Neuronal stem cell (in vitro differentiated cells): ENCODE measurements at places on chromosomes 5 and 9.

DNA sequence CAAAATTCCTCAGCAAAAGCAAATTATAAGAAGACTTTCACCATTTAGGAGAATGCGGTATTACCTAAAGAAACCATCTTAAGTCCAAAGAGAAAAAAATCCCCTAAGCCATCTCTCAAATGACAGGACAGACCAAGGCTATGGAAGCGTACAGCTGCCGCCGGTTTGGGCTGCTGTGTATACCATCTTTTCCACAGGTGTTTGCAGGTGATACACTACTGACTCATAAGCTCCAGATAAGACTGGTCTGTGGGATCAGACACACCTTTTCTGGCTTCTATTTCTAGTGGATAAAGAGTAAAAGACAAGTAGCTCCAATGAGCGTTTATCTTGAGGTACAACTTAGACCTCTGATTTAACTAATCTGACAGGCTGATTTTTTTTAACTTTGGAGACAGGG, 7.7 kb downstream of the CDKN2AIPNL start:
- DNase-seq, result no peak

DNA sequence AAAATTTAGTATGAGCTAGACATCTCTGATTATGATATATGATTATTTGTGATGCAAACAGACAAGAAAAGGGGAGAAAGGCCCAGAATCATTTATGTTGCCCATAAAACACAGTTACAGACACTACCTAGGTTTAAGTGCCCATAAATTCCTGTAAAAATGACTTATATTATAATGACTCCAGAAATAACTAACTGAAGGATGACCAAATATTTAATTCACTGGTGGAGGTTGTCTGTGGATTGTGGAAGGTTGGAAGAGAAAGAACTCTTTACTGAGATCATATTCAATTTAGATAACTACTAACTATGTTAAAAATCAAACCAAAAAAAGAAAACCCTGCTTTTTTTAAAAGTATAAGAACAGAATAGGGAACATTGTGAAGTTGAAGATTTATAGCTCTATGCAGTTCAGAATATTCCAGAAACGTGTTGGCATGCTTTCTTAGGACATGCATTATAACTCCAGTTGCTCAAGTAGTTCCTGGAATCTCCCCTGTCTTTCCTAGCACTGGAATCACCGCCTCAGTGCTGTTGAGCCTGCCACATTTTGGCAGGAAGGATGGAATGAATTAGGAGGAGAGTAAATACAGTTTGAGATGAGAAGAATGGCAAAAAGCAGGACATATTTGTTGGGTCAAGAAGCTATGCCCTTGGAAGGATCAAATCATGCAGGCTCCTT, 72.0 kb upstream of the PAPPA start:
- DNase-seq, result no peak

GRCh38 chr5:360257-361027, 38.9 kb downstream of the AHRR start:
- DNase-seq, result no peak

DNA sequence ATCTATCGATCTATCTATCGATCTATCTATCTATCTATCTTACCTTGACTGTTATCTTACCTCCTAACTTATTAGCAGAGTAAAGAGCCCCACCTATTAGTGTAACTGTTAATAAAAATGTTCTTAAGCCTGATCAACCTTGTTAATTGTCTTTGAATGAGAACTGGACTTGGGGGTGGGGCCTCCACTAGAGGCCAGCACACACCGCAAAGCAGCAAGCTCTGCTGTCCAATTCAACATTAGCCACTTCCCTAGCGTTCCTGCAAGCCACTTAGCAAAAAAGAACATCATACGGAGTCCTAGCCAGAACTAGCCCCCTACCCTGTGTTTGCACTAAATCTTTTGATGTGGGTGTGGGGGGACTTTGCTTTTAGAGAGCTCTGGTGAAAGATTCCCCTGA, 515.8 kb downstream of the KDM4C start:
- no peak for DNase-seq

GRCh38 chr5:57306359-57306758, 132.5 kb downstream of the GPBP1 start:
- DNase-seq, result no peak

DNA sequence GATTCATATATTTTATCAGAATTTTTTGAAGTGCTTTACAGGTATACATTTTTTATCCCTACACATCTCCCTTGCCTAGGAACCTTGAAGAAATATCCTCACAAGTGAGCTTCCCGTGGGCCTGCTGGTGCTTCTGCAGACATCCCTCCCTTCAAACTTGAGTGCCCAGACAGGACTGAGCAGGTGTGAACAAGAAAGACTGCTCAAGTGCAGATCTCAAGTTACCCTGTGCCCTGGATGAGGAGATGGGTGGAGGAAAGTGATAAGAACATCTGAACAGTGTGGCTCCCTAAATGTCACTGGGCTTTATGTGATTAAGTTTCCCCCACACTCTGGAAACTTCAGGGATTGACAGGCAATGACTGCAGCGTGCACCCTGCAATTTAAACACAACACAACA, 209.8 kb downstream of the TLE1 start:
- DNase-seq, result no peak

- peak; percentile 86 for DNase-seq
Observed at GRCh38 chr9:100472788-100473275, at the start of gene TMEFF1. Gene TMEFF1 (plus strand): TSS chr9:100473149. CDS start chr9:100473545, 396 bp downstream.

DNA sequence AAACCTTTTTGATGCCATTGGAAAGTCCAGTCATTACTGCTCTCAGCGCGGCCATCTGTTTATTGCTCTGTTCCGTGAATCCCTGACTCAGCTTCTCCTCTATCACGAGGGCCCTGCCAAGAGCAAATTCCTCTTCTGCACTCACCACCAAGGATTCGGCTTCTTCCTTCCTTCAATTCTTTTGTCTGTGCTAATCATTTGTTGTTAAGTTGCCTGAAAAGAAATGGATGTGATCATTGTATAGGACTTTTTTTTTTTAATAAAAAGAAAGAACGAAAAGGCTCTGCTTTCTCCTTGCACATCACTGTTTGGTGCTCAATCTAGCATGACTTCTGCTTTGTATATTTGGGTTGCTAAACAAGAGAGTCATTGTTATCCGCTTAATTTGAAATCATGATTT, 128.7 kb upstream of the PIK3R1 start:
- no peak for DNase-seq

- DNase-seq, result no peak
Observed at GRCh38 chr5:12017007-12017406, 112.8 kb upstream of the CTNND2 start.
